Right cardiac atrium (tissue), 5 donors: ENCODE measurements at places on chromosomes 6 and 20. TPM values are rescaled to one million over a fixed set of nuclear protein-coding genes. Genes with fewer than 3 reads are reported as not detected.

DNA sequence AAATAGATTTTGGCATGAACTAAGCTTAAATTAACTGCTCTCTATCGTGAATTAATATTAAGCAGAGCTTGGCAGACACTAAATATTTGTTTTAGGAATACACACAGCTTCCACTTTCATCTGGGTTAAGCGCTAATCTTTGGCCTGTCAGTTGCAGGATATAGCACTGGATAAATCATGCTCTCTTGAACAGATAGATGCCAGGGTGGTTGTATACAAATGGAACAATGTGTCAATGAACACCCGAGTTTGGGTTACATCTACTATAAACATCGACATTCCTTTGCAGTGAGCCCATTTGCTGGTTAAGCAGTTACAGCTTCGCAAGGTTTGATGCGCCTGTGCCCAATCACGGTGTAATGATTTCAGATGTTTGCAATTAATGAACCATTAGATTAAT lies 338.2 kb upstream of the ZFP64 start:
- no peak for DNase-seq

DNA sequence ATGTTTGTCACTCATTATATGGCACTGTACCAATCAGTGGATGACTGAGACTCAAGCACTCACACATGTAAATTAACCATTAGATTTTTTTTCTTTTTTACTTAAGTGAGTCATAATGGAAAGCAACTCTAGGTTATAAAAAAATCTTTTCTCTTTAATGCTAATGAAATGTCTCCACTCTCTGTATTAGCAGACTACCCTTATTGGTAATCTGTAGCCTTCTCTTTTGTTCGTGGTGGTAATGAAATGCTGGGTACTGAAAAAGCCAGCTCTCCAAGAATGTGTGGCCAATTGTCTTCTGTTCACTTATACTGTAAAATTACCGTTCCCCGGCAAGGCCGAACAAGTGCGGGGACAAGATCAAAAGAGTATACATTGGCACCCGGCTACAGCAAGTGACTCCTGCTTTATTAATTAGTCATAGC lies 69.0 kb downstream of the AFG1L start:
- DNase-seq: no peak

DNA sequence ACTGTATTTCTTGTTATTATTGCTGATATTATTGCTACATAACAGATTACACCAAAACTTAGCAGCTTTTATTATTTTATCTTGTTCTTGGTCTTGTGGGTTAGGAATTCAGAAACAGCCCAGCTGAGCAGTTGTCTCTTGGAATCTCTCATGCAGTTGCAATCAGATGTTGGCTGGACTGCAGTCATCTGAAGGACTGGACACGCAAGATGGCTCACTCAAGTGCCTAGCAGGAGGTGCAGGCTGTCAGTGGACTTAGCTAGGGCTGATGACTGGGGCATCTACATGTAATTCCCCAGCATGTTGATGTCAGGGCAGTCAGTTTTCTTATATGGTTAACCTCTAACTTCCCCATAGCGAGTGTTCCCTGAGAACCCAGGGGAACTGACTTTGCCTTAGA lies 128.6 kb upstream of the PLCB4 start:
- no peak for DNase-seq

DNA sequence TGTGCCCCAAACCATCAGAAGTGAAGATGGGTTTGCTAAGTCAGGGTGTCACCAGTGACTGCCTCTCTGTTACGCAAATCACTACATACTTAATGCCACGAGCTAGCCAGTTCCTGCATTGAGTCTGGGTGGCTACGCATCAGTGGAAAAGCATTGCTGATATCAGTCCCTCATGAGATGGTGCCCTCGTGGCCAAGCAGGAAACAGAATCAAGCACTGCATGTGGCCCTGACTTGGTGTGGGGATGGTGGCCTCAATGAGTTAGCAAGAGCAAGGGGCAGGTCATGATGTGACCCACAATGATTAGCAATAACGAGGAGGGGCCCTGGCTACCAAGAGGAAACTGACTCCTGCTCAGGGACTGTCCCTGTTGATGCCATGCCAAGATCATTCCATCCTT lies 51.6 kb upstream of the FNDC1 start:
- DNase-seq: no peak

DNA sequence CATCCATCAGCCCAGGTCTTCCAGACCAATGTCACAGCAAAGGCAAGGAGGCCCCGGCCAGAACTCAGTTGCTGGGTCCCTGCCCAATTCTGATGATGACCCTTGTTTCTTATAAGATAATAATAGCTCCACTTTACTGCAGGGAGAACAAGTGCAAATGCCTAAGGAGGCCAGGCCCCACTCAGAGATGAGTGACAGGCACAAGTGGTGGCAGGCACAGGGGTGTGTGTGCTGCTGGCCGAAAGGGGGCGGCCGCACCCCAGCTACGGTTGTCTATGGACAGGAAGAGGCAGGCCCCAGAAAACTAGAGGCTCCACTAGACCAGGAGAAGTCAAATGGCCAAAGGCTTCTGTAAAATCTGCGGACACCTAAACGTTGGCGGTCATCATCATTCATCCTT lies 28.6 kb downstream of the GNAS-AS1 start:
- no peak for DNase-seq

GRCh38 chr6:151681433-151682059 lies 125.9 kb upstream of the ESR1 start:
- peak; percentile 65 for DNase-seq

GRCh38 chr20:17560344-17561074 lies 9.4 kb upstream of the DSTN start:
- DNase-seq: no peak

- no peak for DNase-seq
These were observed 81.6 kb upstream of the PREP start for GRCh38 chr6:105484238-105485161.

DNA sequence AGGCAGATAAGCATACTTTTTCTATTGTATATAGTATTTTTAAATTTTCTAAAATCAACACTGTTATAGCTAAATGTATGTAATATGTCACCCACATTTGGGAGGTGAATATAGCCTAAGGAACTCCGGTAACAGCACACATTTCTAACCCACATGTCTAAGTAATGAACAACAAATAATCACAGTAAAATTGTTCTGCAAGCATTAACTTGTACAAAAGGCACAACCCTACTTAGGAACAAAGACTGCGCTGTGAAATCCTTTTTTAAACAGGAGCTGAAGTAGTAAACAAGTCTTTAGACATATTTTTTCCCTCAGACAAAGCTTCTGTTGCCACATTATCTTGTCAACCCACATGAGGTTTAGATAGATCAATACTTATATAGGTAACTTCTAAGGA lies 872.4 kb upstream of the SLC35B3 start:
- DNase-seq: no peak

DNA sequence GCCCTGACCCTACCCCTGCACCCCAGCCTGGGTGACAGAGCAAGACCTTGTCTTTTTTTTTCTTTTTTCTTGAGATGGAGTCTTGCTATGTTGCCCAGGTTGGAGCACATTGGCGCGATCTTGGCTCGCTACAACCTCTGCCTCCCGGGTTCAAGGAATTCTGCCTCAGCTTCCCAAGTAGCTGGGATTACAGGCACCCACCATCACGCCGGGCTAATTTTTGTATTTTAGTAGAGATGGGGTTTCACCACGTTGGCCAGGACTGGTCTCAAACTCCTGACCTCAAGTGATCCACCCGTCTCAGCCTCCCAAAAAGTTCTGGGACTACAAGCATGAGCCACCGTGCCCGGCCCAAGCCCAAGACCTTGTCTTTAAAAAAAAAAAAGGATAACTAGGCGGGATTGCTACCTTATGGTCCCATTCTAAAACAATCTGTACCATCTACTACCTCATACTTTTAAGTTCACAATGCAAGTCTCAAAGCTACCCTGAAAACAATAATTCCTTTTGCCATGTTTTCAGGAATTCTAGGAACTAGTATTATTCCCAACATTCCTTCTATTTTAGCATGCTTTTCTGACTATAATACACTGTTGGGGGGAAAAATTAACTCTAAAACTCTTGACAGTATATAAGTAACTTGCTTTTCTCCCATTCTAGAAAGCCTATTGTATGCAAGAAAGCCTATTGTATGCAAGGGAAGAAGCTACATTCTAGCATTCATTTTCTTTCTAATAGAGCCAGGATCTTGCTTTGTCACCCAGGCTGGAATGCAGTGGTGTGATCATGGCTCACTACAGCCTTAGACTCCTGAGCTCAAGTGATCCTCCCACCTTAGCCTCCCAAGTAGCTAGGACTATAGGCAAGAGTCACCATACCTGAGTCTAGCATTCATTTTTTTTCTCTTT lies 6.6 kb downstream of the TUBB start:
- DNase-seq: no peak

DNA sequence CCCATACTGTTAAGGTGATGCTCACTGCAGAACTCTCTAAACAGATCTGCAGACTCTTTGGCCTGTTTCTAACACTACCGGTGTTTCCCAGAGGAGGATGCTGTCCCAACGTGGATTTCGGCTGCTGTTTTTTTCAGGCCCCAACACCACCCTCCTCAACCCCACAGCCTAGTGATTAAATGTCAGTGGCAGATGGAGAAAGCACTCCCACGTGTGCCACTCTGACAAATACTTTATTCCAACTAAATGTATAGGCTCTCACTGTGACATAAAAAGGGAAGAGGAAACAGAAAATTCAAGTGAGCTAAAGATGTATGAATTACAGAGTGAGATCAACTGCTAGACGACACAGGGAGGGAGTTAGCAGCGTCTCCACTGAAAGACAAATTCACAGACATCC lies 3.6 kb downstream of the TBC1D20 start:
- no peak for DNase-seq

DNA sequence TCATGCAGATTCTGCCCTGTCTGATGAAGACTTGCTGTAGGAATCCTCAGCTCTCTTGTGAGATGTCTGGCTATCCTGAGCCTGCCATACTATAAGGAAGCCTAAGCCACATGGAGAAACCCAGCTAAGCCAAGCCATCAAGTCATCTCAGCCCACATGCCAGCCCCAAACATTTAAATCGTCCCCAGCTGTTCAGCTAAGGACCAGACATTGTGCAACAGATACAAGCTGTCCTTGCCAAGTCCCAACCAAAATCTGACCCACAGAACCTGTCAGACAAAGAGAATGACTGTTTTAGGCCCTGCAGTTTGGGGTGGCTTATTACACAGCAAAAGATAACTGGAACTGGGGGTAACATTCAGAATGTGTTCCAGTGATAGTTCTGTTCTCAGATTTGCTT lies 36.8 kb upstream of the FOXC1 start:
- no peak for DNase-seq

DNA sequence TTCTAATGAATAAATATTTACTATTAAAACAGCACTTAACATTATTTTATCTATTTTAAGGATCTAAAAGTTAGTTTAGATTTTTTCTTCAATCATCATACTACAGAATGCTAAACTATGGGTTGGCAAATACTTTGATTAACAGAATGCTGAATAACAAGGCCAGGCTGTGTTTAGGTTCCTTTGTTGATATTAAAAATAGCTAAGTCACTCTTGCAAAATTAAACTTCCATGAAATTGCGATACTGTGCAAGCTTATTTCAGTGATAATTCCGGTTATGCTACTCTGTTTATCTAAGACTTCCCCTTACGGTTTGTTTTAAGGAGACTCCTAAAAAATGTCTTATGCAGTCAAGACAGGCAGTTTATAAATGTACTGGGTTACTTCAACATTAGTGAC lies 2.8 kb downstream of the RNF24 start:
- DNase-seq: no peak

DNA sequence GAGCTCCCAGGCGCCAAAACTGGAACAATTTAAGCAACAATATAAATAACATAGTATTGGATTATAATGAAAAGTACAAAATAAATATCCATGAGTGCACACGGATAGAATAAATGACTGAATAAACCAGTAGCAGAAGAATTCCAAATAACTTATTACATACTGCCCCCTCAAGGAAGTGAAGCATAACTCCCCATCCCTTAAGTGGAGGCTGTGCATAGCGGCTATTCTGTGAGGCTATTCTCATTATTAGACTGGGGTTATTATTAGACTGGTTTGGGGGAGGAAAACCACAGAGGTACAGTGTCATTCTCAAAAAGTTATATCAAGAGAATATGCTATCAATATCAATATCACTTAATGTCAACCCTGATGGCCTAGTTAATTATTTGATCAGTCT lies 94.4 kb upstream of the SIRPA start:
- DNase-seq: no peak

- no peak for DNase-seq
These were observed 32.6 kb downstream of the TM9SF4 start for GRCh38 chr20:32142088-32142487.

CLVS2 gene
- not detected for total RNA-seq

PLA2G7 gene
- 0.59 TPM for total RNA-seq

EIF2S2 gene
- total RNA-seq: 46.9 TPM

CDK19 gene
- total RNA-seq: 9.8 TPM
